ENCODE measurements at places on chromosomes 5 and 9.

- no peak for DNase-seq
These were observed 47.0 kb downstream of the APC start for GRCh38 chr5:112784726-112785125.

DNA sequence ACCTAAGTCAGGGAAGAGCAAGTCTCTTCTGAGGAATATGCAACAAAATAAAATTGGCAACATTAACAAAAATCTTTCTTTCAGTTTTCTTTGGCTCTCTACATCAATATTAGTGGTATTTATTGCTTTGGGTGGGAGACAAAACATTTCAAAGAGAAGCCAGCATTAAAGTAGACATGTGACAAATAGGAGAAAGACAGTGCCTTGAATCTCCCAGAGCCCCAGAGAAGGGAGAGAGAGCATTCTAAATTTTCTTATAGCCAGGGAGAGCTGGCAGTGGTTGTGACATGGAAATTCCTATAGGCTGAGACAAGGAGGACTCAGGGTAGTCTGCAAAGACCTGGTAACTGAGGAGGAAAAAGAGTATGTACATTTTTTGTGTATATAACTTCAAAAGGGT, 79.4 kb upstream of the NREP start:
- no peak for DNase-seq

GRCh38 chr9:37873955-37874354, 30.0 kb downstream of the SLC25A51 start:
- DNase-seq, result no peak

DNA sequence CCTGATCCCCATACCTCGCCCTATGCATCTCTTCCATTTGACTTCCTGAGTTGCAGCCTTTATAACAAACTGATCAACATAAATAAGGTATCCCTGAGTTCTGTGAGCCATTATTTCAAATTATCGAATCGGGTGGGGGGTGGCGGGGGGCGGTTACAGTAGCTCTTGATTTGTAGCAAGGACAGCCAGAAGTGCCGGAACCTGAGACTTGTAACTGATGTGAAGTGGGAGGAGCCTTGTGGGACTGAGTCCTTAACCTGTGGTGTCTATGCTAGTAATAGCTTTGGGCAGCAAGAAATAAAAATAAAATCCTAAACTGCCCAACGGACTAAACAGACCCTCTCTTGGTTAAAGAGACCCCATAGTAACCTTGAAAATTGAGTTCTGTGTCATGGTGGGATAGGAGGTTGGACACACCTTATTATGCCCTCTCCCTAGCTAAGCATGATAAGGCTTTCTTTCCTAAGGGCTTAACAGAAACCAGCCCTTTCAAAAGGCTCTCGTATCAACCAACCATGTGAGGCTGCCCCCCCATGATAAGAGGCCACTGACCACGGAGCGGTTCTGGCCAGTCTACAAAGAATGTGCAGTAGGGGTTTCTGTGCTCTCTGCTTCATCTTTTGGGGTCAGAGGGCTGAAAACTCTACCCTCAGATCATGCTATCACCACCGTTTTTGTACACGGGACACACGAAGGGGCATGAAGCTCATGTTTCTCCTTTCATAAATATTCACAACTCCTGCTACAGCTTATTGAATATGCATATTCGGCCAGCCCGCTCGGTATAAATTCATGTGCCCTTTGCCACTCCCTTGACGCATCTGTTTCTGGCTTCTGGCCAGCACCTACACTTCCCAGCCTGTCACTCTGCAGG, 39.5 kb upstream of the IQGAP2 start:
- DNase-seq, result no peak

GRCh38 chr5:172530406-172530805, 76.1 kb upstream of the SH3PXD2B start:
- DNase-seq, result no peak

- DNase-seq, result no peak
These were observed 621.7 kb downstream of the SEMA5A start for GRCh38 chr5:8924054-8924793.

GRCh38 chr9:78928625-78929405, 631.9 kb downstream of the PSAT1 start:
- no peak for DNase-seq

GRCh38 chr5:61866930-61867329, 439.1 kb upstream of the KIF2A start:
- no peak for DNase-seq

- DNase-seq, result no peak
These were observed 6.1 kb upstream of the SLC34A1 start for GRCh38 chr5:177377851-177378776.

DNA sequence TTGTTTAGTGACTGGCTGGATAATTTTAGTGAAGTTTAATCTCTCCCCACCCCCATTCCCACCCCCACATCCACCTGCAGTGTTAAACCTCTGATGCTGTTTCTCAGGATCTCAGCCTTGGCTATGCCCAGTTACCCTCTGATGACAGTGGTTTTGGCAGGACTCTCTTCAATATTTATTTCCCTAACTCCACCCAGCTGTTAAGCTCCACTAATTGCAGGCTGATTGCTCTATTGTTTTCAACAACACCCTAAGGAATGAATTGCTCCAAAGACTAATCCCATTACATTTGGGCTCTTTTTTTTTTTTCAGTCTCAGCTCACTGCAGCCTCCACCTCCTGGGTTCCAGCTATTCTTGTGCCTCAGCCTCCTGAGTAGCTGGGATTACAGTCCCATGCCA, 46.3 kb downstream of the PHAX start:
- DNase-seq, result no peak

DNA sequence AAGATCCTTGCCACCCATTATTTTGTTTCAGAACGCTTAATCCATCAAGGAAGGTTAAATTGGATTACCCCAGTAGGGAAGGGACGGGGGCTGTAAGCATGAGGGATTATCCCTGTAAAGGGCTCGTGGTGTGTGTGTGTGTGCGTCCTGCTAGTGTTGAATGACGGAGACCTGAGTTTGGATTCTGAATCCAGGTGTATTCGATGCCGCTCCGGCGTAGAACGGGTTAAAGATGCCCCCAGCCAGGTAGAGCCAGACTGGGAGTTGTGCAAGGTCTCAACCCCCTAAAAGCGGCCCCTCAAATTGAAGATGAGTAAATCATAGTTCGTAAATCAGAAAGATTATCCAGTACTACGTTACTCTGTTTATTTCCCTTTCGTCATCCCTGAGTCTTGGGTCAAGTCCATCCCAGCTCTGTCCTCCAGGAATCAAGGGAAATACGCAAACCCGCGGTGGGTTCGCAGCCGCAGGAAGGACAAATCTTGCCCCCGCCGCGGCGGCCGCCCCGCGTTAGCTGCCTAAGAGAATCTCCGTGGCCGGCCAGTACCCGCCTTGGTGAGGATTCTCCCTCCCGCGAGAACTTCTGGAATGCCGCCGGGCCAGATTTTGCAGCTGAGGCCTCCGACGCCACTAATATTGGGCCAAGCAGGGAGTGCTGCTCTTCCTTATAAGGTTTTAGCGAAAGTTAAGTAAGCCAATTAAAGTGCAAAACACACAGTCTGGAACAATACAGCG, 586 bp upstream of the MTAP start:
- no peak for DNase-seq

- DNase-seq, result no peak
These were observed 11.7 kb upstream of the CERCAM start for GRCh38 chr9:128408963-128409431.

DNA sequence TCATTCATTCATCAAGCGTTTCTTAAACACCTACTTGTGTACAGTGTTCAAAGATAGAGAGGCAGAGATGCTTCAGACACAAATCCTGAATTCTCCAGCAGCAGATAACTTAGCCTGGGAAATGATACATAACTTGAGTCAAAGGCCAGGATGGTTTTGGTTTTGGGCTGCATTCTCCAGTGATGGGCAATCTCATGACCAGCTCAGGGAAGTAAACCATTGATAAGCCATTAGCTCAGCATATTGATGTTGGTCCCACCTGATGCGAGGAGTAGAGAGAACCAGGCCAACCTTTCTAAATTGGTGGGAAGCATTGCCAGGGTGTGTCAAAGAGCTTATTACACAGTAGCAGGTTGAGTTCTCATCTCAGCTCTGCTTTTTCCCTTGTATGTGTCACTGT, 53.0 kb downstream of the SH3RF2 start:
- DNase-seq, result no peak

DNA sequence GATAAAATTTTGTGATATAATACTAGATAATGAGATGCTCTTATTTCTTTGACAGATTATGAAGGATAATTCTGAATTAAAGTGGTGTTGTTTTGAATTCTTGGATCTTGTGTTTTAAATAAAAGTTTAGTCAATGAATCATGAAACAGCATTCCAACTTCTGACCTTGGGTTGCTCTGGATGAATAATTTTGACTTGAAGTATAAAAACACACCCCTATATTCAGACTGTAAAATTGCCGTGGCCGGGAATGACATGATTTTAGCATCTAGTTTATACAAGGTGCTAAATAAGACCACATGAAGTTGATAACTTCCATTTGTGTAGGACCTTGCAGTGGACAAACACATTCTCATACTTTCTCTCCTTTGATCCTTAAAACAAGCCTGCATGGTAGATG, 67.2 kb upstream of the DAP start:
- DNase-seq, result no peak

DNA sequence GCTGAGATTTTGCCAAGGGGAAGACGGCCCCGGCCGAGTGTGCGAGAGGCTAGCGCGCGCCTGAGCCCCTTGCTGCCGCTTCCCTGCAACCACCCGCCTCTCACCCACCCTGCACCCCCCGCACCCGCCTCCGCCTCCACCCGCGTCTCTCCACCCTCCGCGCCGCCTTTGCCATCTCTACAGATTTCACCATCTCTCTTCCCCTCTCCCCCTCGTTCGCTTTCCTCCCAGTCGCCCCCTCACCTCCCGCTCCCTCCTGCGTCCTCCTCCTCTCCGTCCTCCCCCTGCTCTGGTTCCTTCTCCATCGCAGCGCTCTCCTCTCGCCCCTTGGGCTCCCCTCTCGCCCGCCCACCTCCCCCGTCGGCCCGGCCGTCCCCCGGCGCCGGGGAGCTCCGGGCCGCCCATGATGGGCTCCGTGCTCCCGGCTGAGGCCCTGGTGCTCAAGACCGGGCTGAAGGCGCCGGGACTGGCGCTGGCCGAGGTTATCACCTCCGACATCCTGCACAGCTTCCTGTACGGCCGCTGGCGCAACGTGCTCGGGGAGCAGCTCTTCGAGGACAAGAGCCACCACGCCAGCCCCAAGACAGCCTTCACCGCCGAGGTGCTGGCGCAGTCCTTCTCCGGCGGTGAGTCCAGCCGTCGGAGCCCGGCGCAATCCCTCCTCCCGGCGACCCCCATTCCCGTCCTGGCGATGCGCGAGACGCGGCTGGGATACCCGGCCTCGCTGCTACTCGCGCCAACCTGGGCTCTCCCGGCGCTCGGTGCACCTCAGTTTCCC, at the start of gene PRDM12:
Gene PRDM12, plus strand, starts transcription at position 344 of the 778 bp plus-strand sequence. Its CDS starts 60 bp downstream, at position 404.
- DNase-seq, result no peak

DNA sequence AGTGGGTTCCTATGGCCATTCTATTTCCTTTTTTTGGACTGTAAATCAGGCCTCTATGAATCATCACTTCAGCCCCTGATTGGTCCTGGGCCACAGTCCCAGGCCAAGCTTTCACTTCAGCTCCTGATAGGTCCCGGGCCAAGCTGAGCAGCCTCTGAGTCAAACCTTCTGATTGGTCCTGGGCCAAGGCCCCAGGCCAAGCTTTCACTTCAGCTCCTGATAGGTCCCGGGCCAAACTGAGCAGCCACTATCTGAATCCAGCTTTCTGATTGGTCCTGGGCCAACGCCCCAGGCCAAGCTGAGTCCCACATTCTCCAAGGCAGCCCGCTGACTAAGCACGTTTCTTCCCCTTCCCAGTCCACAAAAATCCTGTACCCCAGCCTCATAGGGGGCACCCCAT, 1972.9 kb upstream of the ACO1 start:
- DNase-seq, result no peak

DNA sequence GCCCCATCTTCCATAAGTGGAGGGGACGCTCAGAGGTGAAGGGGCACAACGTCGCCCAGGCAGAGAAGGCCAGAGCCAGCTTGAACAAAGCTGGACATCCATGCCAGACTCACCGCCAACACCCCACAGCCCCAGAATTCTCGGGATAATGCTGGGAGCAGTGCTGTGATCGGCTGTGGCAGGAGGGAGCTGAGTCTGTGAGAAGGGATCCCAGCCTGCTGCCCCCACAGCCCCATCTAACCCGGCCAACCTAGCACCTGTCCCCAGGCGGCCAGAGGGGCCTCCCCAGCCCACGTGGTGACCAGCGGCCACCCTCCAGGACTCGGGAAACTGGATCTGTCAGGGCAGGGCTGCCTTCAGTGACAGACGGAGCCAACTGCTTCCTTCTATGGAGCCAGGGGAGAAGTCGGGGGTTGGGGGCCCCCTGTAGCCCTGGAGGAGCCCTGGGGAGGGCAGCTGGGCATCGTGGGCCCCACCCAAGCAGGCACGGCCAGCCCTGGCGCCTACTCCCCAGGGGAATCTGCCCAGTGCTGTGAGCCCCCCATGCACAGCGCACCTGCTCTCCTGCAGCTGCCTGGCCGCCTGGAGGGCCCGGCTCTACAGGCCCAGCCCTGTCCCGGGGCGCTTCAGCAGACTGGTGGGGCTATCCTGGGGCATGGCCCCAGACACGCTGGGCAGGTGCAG, 6.0 kb downstream of the BRD3 start:
- DNase-seq, result no peak

DNA sequence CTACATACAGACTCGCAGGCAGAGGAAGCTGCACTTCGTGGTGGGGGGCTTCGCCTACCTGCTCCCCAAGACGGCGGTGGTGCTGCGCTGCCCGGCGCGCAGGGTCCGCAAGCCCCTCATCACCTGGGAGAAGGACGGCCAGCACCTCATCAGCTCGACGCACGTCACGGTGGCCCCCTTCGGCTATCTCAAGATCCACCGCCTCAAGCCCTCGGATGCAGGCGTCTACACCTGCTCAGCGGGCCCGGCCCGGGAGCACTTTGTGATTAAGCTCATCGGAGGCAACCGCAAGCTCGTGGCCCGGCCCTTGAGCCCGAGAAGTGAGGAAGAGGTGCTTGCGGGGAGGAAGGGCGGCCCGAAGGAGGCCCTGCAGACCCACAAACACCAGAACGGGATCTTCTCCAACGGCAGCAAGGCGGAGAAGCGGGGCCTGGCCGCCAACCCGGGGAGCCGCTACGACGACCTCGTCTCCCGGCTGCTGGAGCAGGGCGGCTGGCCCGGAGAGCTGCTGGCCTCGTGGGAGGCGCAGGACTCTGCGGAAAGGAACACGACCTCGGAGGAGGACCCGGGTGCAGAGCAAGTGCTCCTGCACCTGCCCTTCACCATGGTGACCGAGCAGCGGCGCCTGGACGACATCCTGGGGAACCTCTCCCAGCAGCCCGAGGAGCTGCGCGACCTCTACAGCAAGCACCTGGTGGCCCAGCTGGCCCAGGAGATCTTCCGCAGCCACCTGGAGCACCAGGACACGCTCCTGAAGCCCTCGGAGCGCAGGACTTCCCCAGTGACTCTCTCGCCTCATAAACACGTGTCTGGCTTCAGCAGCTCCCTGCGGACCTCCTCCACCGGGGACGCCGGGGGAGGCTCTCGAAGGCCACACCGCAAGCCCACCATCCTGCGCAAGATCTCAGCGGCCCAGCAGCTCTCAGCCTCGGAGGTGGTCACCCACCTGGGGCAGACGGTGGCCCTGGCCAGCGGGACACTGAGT, 255.9 kb downstream of the SAXO1 start:
- no peak for DNase-seq

DNA sequence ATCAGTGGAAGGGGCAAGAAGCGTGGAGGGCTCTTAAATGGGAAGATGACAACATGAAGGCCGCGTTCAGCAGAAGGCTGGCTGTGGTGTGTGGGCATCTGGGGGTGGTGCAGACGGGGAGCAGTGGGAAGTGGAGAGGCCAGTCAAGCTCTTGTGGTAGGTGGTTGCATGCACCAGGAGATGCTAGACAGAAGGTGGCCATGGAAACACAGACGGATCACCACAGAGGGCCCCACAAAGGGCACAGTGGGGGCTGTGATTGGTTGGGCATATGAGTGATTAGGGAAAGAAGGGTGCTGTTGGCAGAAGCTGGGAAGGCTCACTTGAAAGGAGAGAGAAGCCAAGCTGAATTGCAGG, 14.7 kb downstream of the MTMR12 start:
- no peak for DNase-seq
